Fibroblast of skin of right quadriceps (primary cell): ENCODE measurements at places on chromosomes 2 and 18.

GRCh38 chr2:75047992-75048625 lies 89.7 kb downstream of the POLE4 start:
- DNase-seq = peak; percentile 73

DNA sequence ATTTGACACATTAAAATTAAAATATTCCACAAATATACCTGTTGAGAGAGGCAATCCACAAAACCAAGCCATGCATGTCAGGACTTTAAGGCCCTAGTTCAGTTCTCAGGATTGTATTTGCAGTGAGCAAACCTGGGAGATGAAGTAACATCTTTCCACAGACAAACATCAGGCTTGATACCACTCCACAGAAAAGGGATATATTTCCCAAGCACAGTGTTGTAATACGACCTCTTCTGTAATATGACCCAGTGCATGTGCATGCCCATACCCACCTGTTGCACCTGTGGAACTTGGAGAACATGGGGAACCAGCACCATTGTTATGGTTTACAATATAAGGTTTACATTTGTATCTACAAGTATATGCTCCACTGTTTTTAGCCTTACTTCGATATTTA lies 184.0 kb downstream of the PDE11A start:
- DNase-seq = no peak

- no peak for DNase-seq
Observed at GRCh38 chr2:11117776-11118175, 37.5 kb upstream of the SLC66A3 start.

DNA sequence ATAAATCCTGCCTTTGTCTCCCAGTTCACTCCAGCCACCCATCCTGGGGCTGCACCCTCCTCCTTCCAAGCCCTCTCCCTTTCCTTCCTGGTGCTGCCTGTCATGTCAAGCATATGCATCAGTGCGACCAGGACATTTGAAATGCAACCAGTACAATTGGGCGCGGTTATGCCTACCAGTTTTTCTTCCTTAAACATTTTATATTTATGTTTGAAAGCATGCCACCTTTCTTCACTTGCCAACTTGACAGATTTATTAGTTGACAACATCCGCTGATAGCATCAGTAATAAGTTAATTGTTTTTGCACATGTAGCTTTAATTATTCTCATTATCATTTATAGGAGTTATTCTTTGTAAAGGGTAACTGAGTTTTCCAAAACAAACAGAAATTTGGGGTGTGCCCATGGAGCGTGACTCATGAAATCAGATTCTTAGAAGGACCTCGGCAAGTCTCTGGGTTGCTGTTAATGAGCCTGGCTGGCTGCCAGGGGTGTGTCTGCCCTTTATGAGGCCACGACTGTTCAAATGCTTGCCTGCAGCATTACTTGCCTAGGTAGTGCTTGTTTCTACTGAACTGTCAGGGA lies 32.8 kb upstream of the IL1B start:
- peak; percentile 85 for DNase-seq

DNA sequence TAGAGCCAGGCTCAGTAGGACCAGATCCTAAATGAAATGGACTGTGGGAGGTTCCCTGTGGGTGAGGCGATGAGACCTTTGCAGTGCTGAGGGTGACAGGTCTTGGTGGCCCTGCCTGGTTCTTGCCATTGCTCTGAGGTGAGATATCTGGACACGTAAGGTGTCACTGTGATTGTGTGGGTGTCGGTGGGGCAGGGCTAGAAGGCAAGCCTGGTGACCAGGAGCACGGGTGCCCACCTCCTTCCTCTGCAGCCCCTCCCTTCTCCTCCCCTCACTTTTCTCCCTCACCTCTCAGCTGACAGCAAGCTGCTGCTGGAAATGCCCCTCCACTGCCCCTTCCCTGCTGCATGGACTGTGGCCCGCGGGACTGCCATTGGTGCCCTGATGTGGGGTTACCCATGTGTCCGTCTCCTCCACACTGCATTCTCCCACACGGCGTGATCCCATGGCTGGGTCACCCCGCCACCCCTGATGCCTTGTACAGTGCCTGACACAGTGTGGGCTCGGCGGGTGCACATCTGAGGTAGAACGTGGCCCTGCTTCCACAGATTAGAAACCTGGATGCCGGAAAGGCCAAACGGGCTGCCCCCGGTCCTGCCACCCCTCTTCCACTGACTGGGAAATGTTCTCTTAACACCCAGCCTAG lies 55.6 kb upstream of the FOSL2 start:
- no peak for DNase-seq

- DNase-seq = no peak
Observed at GRCh38 chr2:121860758-121861227, 105.3 kb downstream of the TSN start.

GRCh38 chr2:189798312-189799029 lies 14.2 kb downstream of the PMS1 start:
- peak; percentile 48 for DNase-seq

- no peak for DNase-seq
Observed at GRCh38 chr2:3198119-3198518, 179.5 kb downstream of the EIPR1 start.

- DNase-seq = peak; percentile 94
Observed at GRCh38 chr18:63336366-63337099, 17.0 kb upstream of the BCL2 start.

- no peak for DNase-seq
Observed at GRCh38 chr2:227450926-227451654, 20.9 kb upstream of the AGFG1 start.

DNA sequence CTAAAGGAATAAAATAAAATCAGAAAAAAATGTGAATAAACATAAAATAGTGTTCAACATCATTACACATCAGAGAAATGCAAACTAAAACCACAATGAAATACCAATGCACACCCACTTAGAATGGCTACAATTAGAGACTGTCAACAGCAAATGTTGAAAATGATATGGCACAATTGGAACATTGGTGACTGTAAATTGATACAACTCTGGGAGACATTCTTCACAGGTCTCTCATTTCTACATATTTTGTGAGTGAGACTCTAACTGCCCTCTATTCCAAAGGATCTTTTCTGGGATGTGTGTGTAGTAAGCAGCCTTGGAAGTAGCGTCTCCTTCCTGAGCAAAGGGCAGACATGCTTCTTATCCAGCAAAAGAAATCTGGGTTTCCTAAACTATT lies 323.0 kb downstream of the FBXO15 start:
- DNase-seq = peak; percentile 77

GRCh38 chr2:220550995-220551700 lies 923.7 kb downstream of the SLC4A3 start:
- no peak for DNase-seq
